ENCODE measurements at places on chromosomes 5 and 9.

DNA sequence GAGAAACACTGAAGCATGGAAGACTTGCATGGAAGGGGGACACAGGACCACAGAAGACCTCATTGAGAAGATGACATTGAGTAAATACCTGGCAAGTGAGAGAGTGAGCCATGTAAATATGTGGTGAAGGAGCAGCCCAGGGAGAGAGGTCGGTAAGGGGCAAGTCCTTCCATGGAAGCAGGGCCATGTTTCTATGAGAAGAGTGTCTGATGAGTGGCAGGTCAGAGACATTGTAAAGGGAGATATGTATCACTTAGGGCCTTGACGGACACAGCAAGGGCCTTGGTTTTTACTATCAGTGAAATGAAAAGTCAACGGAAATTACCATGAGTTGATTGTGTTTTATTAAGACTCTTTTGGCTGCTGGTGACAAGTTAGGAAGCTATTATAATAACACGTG lies 336.4 kb downstream of the PLK2 start:
- no peak overlapping the region for H3K4me3 ChIP-seq
- H3K36me3 ChIP-seq: no peaks in the 10 kb centered on the region
- no peak overlapping the region for H3K27ac ChIP-seq
- no peaks in the 10 kb centered on the region for H3K4me1 ChIP-seq

GRCh38 chr5:91384671-91385430 lies 1.7 kb upstream of the ARRDC3 start:
- H3K4me1 ChIP-seq: peaks cover 4% of the 10 kb centered on the region
- H3K4me3 ChIP-seq: peak overlapping the region; percentile 74
- DNase-seq: peak; percentile 96

GRCh38 chr9:95026148-95026524 lies 291.4 kb downstream of the FANCC start:
- H3K4me3 ChIP-seq: no peak overlapping the region
- peak overlapping the region; percentile 21 for H3K27ac ChIP-seq
- peaks cover 42% of the 10 kb centered on the region for H3K4me1 ChIP-seq
- H3K36me3 ChIP-seq: no peaks in the 10 kb centered on the region

DNA sequence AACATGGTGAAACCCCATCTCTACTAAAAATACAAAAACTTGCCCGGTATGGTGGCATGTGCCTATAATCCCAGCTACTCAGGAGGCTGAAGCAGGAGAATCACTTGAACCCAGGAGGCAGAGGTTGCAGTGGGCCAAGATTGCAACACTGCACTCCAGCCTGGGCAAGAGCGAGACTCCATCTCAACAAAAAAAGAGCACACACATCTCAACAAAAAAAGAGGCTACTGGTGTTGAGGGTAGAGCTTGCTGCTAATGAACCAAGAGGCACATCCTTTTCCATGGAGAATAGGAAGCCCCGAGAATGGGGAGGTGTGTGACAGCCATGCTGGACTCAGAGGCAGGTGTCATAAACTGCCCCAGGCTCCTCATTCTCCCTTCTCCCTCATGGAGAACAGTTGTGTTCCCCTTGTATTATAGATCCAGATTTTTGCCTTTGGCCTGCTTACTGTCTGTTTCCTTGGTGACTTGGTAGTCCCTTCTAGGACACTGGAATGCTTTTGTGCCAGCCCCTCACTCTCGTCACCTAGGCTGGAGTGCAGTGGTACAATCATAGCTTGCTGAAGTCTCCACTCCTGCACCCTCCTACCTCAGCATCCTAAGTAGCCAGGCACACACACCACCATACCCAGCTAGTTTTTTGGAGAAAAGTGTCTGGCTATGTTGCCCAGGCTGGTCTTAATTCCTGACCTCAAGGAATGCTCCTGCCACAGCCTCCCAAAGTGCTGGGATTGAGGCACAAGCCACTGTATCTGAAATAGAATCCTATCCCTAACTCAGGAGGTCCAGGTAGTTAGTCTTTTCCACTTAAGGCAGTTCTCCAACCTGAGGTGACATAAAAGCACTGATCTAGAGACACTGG lies 5.1 kb downstream of the RPL12 start:
- H3K4me3 ChIP-seq: no peak overlapping the region
- H3K27me3 ChIP-seq: no peaks in the 10 kb centered on the region
- no peak overlapping the region for H3K27ac ChIP-seq
- peaks cover 37% of the 10 kb centered on the region for H3K36me3 ChIP-seq
- peaks cover 2% of the 10 kb centered on the region for H3K4me1 ChIP-seq
- DNase-seq: peak; percentile 16

DNA sequence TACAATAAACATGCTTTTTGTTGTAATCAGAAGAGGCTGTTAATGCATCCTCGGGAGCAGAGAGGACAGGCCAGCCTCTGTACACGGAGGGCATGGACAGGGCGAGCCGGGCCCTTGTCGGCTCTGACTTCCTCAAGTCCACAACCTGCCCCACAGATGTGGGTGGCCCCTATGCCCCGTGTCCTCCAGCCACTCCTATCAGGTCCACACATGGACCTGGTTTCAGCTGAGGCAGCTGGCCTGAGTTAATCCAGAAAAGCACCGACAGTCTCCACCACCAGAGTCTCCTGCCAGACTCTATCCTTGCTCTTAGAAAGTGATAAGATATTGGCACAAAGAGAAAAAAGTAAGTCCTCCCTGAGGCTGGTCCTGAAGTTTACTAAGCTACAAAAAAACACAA lies 52.4 kb upstream of the PHYKPL start:
- H3K27me3 ChIP-seq: no peaks in the 10 kb centered on the region
- no peak for DNase-seq
- no peaks in the 10 kb centered on the region for H3K4me1 ChIP-seq
- no peaks in the 10 kb centered on the region for H3K36me3 ChIP-seq
- H3K4me3 ChIP-seq: no peak overlapping the region

GRCh38 chr5:149432376-149432775 lies 53.3 kb upstream of the IL17B start:
- DNase-seq: no peak
- no peak overlapping the region for H3K27ac ChIP-seq
- peaks cover 16% of the 10 kb centered on the region for H3K4me1 ChIP-seq
- no peak overlapping the region for H3K4me3 ChIP-seq

DNA sequence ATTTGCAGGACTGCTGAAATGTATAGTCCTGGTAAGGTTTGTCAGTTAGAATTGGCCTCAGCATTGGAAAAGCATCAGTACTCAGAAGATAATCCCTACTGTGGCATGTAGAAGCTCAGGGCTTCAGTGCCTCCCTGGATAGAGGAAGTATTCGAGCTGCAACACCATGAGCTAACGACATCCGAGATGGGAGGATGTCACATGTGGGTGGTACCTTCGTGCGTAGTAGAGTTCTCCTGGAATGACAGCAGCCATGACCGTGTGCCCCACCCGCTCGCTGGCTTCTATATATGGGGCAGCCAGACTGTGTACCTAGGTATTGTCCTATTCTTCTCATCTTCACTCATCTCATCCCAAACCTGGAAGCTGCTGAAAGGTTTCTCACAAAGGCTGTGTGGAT lies 345.8 kb upstream of the KLF9 start:
- no peak for DNase-seq
- no peak overlapping the region for H3K4me3 ChIP-seq
- no peaks in the 10 kb centered on the region for H3K27me3 ChIP-seq
- no peaks in the 10 kb centered on the region for H3K36me3 ChIP-seq
- no peak overlapping the region for H3K27ac ChIP-seq
- no peaks in the 10 kb centered on the region for H3K4me1 ChIP-seq

DNA sequence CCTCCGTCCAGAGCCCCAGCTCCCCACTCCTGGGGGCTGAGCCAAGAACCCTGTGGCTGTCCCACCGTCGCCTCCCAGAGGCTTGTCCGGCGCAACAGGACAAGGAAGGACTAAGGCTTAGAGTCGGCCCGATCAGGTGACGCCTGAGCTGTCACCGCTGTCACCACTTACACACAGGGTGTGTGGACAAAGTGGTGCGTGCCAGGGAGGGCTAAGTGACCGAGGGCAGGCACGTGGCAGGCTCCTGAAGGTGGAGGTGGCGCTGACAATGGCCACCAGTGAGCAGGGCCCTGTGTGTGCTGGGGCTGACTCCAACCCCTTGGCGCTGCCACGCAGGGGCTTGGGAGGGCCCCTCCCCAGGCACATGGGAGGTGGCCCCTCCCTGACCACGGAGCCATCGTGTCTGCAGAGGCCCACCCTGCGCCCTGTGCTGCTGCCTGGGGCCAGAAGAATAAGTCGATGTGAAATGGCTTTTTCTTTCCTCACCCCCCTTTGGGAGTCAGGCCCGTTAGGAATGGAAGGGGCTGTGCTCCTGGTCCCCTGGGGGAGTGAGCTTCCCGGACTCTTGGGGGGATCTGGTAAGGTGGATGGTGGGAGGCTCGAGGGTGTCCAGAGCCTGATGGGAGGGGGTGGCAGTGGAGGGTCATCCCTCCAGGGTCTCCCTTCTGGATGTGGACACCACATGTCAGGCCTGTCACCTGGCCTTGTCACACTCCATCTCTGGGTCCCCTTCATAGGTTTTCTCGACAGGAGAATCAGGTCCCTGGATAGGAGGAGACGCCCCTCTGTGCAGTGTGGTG lies 2.6 kb upstream of the GPSM1 start:
- no peak overlapping the region for H3K27ac ChIP-seq
- H3K36me3 ChIP-seq: no peaks in the 10 kb centered on the region
- H3K4me3 ChIP-seq: no peak overlapping the region
- H3K27me3 ChIP-seq: peaks cover 3% of the 10 kb centered on the region
- no peak for DNase-seq

- H3K4me1 ChIP-seq: peaks cover 14% of the 10 kb centered on the region
- peak; percentile 69 for DNase-seq
- H3K4me3 ChIP-seq: no peak overlapping the region
- no peaks in the 10 kb centered on the region for H3K27me3 ChIP-seq
- no peaks in the 10 kb centered on the region for H3K36me3 ChIP-seq
Measured at GRCh38 chr9:13719446-13719845, 440.0 kb upstream of the MPDZ start.

GRCh38 chr9:115300874-115301273 lies 182.9 kb upstream of the TNC start:
- no peak overlapping the region for H3K27ac ChIP-seq
- H3K36me3 ChIP-seq: no peaks in the 10 kb centered on the region
- no peak overlapping the region for H3K4me3 ChIP-seq
- no peak for DNase-seq
- no peaks in the 10 kb centered on the region for H3K27me3 ChIP-seq
- no peaks in the 10 kb centered on the region for H3K4me1 ChIP-seq

- H3K27me3 ChIP-seq: no peaks in the 10 kb centered on the region
- H3K4me3 ChIP-seq: no peak overlapping the region
- H3K27ac ChIP-seq: no peak overlapping the region
- no peaks in the 10 kb centered on the region for H3K36me3 ChIP-seq
- no peak for DNase-seq
Measured at GRCh38 chr5:149326611-149327010, 18.7 kb upstream of the GRPEL2 start.

GRCh38 chr5:95261437-95262175 lies 23.3 kb downstream of the MCTP1 start:
- no peak overlapping the region for H3K4me3 ChIP-seq
- no peak overlapping the region for H3K27ac ChIP-seq
- H3K4me1 ChIP-seq: no peaks in the 10 kb centered on the region
- H3K36me3 ChIP-seq: no peaks in the 10 kb centered on the region
- peak; percentile 69 for DNase-seq
- no peaks in the 10 kb centered on the region for H3K27me3 ChIP-seq

- no peak overlapping the region for H3K4me3 ChIP-seq
- no peaks in the 10 kb centered on the region for H3K36me3 ChIP-seq
- H3K27me3 ChIP-seq: no peaks in the 10 kb centered on the region
- H3K27ac ChIP-seq: no peak overlapping the region
Measured at GRCh38 chr5:135591277-135591676, 12.5 kb upstream of the CXCL14 start.

DNA sequence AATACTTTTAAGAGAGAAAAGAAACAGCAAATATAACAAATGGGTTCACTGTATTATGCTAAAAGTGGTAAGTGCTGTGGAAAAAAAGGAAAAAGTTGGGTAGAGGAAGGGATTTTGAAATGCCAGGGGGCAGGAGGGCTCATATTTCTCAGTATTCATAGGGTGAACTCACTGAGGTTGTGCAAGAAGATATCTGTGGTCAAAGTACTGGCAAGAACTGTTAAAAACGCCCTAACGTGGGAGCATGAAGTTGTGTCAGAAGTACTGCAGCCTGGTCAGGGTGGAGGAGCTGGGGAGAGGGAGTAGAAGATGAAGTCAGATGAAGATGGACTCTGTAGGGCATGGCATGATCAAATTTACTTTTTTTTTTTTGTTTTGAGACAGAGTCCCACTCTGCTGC lies 31.2 kb upstream of the SLC28A3 start:
- DNase-seq: peak; percentile 88
- H3K36me3 ChIP-seq: no peaks in the 10 kb centered on the region
- H3K27ac ChIP-seq: no peak overlapping the region
- no peaks in the 10 kb centered on the region for H3K4me1 ChIP-seq

- no peaks in the 10 kb centered on the region for H3K36me3 ChIP-seq
- no peaks in the 10 kb centered on the region for H3K27me3 ChIP-seq
- DNase-seq: no peak
- no peak overlapping the region for H3K27ac ChIP-seq
- H3K4me1 ChIP-seq: peaks cover 2% of the 10 kb centered on the region
Measured at GRCh38 chr5:139263536-139263935, 30.0 kb upstream of the MATR3 start.

DNA sequence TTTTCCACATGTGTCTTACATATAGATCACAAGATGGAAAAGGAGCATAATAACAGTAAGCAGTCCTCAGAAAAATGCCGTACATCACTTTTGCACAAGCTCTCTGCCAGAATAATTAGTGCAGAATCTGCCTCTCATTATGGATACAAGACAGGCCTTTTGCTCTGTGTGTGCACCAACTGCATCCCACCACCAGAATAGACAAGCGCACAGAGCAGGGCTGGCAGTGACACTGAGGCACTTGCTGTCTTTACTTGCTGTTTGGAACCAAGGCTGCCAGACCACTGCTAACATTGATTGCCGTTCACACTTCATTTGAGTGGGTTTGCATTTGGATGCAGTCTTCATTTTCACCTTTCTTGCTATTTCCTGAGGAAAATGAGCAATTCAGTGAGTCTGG lies 741.3 kb downstream of the TLE1 start:
- DNase-seq: no peak
- H3K36me3 ChIP-seq: no peaks in the 10 kb centered on the region
- H3K27me3 ChIP-seq: no peaks in the 10 kb centered on the region
- no peak overlapping the region for H3K4me3 ChIP-seq

DNA sequence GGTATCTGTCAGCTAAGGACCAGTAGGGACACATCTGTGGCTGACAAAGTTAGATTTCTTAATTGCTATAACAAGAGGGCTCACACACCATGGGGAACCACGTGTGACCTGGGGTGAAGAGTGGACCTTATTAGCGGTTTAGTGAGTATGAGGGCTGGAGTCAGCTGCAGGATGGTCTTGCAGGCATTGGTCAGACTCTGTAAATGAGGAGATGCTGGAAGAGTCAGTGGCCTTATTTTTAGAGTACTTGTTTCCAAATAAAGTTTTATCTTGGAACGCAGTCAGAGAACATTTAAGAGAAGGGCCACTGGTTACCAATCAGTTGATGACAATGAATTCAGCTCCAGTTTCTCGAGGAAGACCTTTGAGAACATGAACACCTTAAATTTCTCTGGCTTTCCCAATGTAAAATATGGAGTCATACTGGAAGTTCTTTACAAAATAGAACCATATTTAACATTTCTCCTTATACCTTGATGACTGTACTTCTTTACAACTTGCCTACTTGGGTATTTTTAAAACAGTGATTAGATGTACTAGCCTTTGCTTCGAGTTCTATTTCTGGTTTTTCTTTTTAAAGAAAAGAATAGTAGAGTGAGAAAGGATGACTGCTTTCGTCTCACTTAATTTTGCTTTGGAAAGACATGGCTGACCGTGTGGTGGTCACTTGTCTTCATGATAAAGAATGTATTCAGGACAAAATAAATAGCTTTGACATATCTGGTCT lies 185.9 kb upstream of the S1PR3 start:
- no peak overlapping the region for H3K27ac ChIP-seq
- peaks cover 3% of the 10 kb centered on the region for H3K27me3 ChIP-seq
- H3K36me3 ChIP-seq: no peaks in the 10 kb centered on the region
- DNase-seq: no peak
- H3K4me1 ChIP-seq: peaks cover 2% of the 10 kb centered on the region

All from fibroblast of lung (primary cell).